Muscle of leg (tissue), 16 donors: ENCODE measurements at places on chromosomes 6 and 20. TPM values are rescaled to one million over a fixed set of nuclear protein-coding genes. Genes with fewer than 3 reads are reported as not detected.

BCAS4 gene
- total RNA-seq, result 4.0 TPM

HUS1B gene
- 0.18 TPM for total RNA-seq

- peak; percentile 50 for DNase-seq
Measured at GRCh38 chr6:40705354-40705753, 118.2 kb upstream of the LRFN2 start.

C20orf202 gene
- 0.35 TPM for total RNA-seq

RSPH9 gene
- total RNA-seq, result 0.49 TPM

RNF144B gene
- total RNA-seq, result 7.1 TPM

VARS1 gene
- total RNA-seq, result 21.9 TPM

SAMD5 gene
- total RNA-seq, result 2.2 TPM

CLVS2 gene
- 0.53 TPM for total RNA-seq

- DNase-seq, result no peak
Measured at GRCh38 chr6:79782792-79783580, 151.9 kb downstream of the SH3BGRL2 start.

DNA sequence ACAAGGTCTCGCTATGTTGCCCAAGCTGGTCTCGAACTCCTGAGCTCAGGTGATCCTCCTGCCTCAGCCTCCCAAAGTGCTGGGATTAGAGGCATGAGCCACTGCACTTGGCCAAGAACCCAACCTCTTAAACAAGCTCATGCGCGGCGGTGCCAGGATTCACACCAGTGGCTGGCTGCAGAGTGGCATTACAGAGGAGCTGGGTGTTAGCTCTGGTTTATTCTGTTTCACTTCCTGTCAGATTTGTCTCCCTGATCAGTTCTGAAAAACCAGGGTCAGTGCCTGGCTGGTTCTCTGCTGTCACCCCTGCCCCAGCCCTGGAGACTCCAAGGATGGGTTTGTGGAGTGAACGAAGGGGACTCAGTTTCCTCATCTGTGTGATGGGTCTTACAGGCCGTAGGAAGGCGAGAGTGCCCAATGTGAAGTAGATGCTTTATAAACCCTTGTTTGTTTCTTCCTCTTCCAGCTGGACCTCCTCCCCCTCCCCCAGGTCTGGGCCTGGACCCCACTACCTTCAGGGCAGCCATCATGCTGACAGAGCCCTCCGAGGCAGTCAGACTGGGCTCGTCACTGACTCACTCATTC, 63.4 kb downstream of the UBE2V1 start:
- DNase-seq, result no peak

POM121L2 gene
- total RNA-seq, result not detected

- peak; percentile 56 for DNase-seq
Measured at GRCh38 chr6:110882824-110883554, 8.4 kb downstream of the AMD1 start.

DEFB112 gene
- not detected for total RNA-seq

- DNase-seq, result no peak
Measured at GRCh38 chr6:137862419-137863090, 4.5 kb upstream of the TNFAIP3 start.

DNA sequence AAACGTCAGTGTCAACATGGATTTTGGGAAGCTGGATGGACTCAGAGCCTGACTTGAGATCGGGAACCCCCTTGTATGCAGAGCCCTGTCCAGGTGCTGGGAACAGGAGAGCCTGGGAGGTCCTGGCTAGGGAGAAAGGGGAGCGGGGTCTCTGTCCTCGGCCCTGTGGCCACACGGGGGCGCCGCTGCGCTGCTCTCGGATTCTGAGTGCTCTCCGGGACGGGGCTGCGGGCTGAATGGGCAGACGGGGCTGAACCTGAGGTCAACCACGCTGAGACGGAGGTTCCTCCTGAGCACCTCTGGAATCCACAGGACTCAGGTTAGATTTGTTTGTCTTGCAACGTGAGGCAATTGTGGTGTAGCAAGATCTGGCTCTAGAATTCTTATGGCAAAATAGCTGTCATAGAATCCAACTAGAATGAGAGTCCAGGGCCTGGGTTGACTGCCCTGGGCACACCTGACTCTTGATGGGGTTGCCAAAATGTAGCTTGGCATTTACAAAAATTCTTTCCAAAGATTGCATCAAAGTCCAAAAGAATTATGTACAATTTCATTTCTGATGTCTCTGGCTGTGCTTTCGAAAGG, 20.6 kb upstream of the HLA-F start:
- DNase-seq, result peak; percentile 40

RIPPLY2 gene
- not detected for total RNA-seq

DNA sequence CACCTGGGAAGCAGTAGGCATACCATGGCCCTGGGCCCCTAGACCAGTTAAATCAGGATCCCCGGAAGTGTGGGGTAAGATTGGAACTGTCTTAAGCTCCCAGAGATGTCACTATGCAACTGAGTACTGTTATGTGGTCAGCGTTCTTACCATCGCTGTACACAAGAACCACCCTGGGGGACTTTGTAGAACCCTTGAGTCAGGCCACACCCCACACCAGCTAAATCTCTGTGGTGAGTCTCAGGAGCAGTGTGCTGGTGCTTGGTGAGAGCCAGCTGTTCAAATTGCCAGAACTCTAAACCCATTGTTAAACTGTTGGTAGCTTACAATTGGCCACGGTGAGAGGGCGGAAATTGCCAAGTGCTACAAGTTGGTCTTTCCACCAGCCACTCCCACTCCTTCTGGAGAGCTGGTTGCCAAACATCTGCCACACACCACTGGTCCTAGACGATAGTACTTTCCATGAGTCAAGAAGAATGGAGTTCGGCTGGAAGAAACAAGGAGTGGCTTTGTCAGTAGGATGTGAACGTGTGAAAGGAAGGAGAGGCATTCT, 80.5 kb upstream of the SYNDIG1 start:
- peak; percentile 25 for DNase-seq

DNA sequence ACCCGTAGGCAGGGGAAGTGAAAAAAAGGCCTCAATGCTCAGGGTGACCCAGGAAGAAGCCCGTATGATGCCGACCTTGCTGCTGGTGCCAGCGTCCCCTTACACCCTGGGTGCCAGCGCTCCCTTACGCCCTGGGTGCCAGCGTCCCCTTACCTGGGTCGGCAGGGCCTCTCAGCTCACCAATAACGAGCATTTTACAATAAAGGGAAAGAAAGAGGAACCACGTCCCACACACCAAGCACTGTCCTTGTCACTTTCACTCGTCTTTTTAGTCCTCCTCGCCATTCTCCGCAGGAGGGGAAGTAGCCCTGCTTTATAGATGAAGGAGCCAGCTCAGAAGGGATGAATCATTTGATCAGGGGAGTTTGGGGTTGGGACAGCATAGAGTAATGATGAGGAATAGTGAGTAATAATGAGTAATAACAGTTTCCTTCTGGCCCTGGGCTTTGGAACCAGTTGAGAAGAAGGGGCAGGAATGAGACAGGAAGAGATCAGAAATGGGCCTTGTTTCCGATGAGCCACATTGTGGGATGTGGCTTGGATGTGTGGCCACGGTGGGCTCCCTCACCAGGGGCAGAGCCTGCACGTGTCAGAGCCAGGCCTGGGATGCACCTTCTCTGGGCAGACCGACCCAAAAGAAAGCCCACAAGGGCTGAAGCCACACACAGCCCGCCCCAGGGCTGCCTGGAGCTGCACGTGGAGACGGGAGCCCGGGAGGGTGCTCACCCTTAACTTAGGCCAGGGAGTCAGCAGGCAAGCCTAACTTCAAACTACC, 75.7 kb downstream of the SYNJ2 start:
- no peak for DNase-seq

DNA sequence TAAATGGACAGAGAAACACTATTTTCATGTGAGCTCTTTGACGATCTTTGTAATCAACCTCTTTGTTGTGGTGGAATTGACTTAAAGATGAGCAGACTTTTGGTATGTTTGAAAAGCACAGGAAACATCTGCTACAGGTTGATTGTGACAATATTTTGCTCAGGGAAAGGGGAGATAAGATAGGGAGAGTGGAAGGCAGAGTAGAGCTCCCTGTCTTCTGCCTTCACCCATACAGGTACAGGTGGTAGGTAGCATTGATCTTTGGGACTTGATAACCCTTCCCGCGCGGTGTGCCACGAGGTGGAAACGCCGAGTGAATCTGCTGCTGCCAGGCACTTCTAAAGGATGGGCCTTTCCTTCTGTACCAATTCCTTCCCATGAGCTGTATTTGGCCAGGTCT, 183.6 kb downstream of the UTRN start:
- no peak for DNase-seq

HCRTR2 gene
- total RNA-seq, result not detected

RGS17 gene
- total RNA-seq, result 0.53 TPM

GRCh38 chr20:37316116-37316774, 26.8 kb downstream of the MANBAL start:
- DNase-seq, result peak; percentile 55

RIPOR2 gene
- 17.9 TPM for total RNA-seq

- DNase-seq, result no peak
Measured at GRCh38 chr6:141580988-141581552, 551.7 kb upstream of the GJE1 start.

SPATS1 gene
- total RNA-seq, result not detected

GRCh38 chr6:163580311-163581030, 166.0 kb downstream of the QKI start:
- peak; percentile 45 for DNase-seq

- peak; percentile 32 for DNase-seq
Measured at GRCh38 chr20:53805895-53806384, 212.3 kb upstream of the ZNF217 start.

GRCh38 chr20:31829731-31830130, 10.6 kb downstream of the MYLK2 start:
- no peak for DNase-seq

UST gene
- 10.1 TPM for total RNA-seq
